Stimulated activated CD8-positive, alpha-beta memory T cell treated with anti-CD3 and anti-CD28 coated beads, Interleukin-7, amount 100 ng/mL, for 4 hours (primary cell): ENCODE measurements at places on chromosomes 5 and 9.

GRCh38 chr5:135194126-135194488 is 160.1 kb upstream of the PITX1 start:
- no peak for DNase-seq

DNA sequence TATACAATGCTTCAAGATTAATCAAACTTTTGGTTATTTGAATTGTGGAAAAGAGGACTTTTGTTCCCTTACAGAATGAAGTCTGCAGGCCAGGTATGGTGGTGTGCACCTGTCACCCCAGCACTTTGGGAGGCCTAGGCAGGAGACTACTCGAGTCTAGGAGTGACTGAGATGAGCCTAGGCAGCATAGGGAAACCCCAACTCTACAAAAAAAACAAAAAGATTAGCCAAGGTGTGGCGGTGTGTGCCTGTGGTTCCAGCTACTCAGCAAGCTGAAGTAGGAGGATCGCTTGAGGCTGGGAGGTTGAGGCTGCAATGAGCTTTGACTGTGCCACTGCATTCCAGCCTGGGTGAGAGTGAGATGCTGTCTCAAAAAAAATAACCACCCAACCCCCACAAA is 9.3 kb downstream of the CCNH start:
- DNase-seq = no peak

GRCh38 chr5:77103457-77103856 is 16.4 kb upstream of the ZBED3 start:
- DNase-seq = no peak

DNA sequence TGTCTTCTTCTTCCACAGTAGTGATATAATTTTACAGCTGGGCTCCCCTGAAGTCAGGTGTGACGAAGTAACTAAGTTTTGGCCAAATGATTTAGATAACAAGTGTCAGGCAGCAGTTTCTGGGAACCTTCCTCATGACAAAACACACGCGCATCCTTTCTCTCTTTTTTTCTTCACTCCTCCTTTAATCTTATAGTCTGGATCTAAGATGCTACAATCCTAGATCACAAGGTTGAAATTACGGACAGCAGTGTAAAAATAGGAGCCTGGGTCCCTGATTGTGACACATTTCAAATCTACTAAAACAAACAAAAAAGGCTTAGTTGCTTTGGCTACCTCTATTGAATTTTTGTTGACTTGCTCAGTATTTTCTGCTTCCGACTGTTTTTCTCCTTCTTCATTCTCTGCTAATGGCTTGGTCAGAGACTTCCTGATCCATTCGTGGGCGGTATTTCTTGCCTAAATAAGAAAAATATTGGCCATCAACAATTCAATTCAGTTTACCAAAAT is 36.1 kb downstream of the FAM114A2 start:
- DNase-seq = no peak

DNA sequence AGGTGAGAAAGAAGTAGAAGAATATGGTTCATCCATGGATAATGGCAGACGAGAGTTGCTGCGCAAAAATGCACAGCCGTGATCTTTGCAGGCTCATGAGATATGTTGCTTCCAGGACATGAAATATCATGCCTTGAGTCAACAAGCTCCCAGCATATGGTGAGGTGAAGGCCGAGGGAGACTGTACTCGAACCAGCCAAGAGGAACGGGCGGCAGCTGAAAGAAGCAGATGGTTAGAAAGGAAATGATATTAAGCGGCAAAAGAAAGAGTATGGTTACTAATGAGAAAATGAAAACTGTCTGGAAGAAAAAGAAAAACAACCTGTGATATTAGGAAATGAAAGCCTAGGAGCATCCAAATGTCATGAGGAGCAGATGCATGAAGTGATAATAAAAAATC is 344.7 kb upstream of the DAP start:
- DNase-seq = no peak

DNA sequence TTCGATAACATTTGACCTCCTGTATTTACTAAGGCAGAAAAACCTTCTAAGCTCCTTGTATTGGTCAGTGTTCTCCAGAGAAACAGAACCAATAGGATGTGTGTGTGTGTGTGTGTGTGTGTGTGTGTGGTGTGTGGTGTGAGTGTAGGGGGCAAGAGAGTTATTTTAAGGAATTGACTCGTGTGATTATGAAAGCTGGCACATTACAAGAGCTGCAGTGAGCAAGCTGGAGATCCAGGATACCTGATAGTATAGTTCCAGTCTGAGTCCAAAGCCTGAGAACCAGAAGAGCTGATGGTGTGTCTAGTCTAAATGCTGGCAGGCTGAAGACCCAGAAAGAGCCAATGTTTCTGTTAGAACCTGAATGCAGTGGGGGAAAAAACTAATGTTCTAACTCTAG is 21.2 kb upstream of the PIK3R1 start:
- DNase-seq = no peak

GRCh38 chr5:4977416-4978110 is 162.6 kb upstream of the ADAMTS16 start:
- no peak for DNase-seq

- DNase-seq = no peak
These were observed 28.9 kb downstream of the FYB1 start for GRCh38 chr5:39190311-39191102.

- DNase-seq = no peak
These were observed 117.6 kb downstream of the GAPVD1 start for GRCh38 chr9:125379208-125379607.

DNA sequence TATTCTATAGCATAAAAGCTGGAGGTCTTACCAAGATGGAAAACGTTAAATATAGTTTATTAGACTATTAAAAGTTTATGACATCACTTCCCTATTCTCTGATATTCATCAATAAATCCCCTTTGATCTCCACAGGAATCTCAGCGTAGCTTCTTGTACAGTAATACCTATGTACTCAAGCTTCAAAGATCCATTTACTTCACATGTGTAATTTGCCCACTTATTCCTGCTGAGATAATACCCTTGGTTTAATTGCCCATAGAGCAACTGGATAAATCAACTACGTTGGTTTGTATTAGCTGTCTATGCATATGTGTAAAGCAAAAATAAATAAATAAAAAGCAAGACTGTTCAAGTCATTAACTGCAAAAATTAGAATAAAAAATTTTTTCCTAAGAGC is 219.7 kb downstream of the EFNA5 start:
- no peak for DNase-seq
